ENCODE measurements at places on chromosomes 6 and 20. TPM values are rescaled to one million over a fixed set of nuclear protein-coding genes. Genes with fewer than 3 reads are reported as not detected.

ECT2L gene
- 0.32 TPM for polyA plus RNA-seq

RIPPLY2 gene
- polyA plus RNA-seq: 0.13 TPM

SUMO4 gene
- polyA plus RNA-seq: 1.8 TPM

PRL gene
- not detected for polyA plus RNA-seq

LRFN2 gene
- 1.4 TPM for polyA plus RNA-seq

SLC17A3 gene
- polyA plus RNA-seq: 0.79 TPM

PPDPF gene
- 425 TPM for polyA plus RNA-seq

ZDHHC14 gene
- polyA plus RNA-seq: 21.6 TPM

PERP gene
- polyA plus RNA-seq: 18.6 TPM

EEF1E1 gene
- 55.1 TPM for polyA plus RNA-seq

All from left renal cortex interstitium (tissue), 4 donors.